ENCODE measurements at places on chromosomes 5 and 9. TPM values are rescaled to one million over a fixed set of nuclear protein-coding genes. Genes with fewer than 3 reads are reported as not detected.

MOB3B gene
- 9.4 TPM for total RNA-seq

PCDHB8 gene
- 1.7 TPM for total RNA-seq

IGIP gene
- 15.9 TPM for total RNA-seq

SOHLH1 gene
- not detected for total RNA-seq

PRDM9 gene
- not detected for total RNA-seq

Measured in ureter (tissue), 1 donor.